ENCODE measurements at places on chromosomes 1 and 21. TPM values are rescaled to one million over a fixed set of nuclear protein-coding genes. Genes with fewer than 3 reads are reported as not detected.

C4BPB gene
- 0.35 TPM for polyA plus RNA-seq

- DNase-seq: no peak
These were observed 18.7 kb downstream of the UBE2Q1 start for GRCh38 chr1:154539486-154540483.

FAM78B gene
- polyA plus RNA-seq: 1.2 TPM

BMP8B gene
- polyA plus RNA-seq: 1.6 TPM

GRCh38 chr1:212162635-212163034, 122.6 kb upstream of the PPP2R5A start:
- DNase-seq: no peak

- peak; percentile 62 for DNase-seq
These were observed at the start of gene PGBD5 for GRCh38 chr1:230426246-230427093. TSS of gene PGBD5 (minus strand) at chr1:230426332. CDS start at chr1:230425928, 404 bp downstream.

DNA sequence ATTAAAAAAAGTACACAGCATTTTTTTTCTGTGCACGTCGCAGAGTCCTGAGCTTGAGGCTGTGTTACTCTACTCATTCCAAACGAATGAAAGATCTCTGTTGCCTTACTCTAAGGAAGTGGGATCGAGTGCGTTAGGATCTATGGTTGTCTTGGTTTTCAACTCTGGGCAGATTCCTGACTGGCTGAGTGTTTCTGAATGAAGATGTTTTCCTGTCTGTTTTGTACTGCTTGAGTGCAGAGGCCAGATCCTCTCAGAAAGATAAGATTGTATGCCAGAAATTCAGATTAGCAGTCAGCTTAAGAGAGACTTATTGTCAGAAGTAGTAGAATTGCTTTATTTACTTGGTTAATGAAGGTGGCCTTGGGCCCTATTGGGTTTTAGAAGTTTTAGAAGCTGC, 14.0 kb downstream of the PLA2G2E start:
- no peak for DNase-seq

RNASEL gene
- 13.5 TPM for polyA plus RNA-seq

GBP6 gene
- not detected for polyA plus RNA-seq

GRCh38 chr21:32908534-32908933, 117.2 kb upstream of the OLIG2 start:
- no peak for DNase-seq

DNA sequence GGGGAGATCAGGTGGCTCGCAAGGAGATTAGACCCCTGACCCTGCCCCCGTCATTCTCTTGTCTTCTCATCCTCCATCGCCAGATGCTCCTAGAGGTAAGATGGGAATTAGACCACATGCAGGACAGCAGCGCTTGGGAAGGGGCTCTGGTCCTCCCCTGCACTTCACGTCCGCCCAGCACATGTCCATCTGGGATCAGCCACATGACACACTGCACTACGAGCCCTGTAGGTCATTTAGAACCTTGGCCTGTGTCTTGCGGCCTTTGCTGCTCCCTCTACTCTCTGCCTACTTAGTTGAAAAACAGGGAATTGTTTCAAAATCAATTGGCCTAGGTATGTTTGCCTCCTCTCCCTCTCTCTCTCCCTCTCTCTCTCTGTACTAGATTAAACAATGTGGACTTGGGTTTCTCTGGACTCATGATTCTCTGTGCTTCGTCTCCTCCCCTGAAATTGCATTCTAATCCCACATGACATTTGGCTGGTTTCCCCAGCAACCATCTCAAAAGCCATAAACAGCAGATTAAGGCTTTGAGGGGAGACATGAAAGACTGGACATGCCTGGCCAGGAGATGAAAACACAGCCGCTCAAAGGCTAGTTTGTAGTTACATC, 3.8 kb upstream of the NCMAP start:
- no peak for DNase-seq

DNA sequence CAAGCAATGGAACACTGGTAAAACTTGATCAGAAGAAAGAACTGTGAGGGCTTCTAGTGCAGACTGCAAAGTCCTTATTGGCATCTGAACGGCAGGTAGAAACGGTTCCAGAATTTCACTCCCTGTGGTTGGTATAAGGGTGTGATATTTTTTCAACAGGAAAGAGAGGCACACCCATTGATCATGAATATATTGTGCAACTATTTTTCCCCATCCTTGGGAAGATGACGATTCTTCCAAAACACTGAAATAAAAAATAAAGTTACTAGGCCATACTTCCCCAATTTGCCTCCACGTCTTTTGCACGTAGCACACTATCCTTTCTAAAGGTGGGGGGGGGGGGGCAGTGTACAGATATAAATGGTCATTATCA, 49.6 kb downstream of the TARBP1 start:
- no peak for DNase-seq

- no peak for DNase-seq
These were observed 23.8 kb downstream of the FAM89A start for GRCh38 chr1:231016234-231016633.
